ENCODE measurements at places on chromosomes 6 and 20. TPM values are rescaled to one million over a fixed set of nuclear protein-coding genes. Genes with fewer than 3 reads are reported as not detected.

Gene CDH26
- total RNA-seq = 7.9 TPM

Gene NKX2-2
- 1.4 TPM for total RNA-seq

GRCh38 chr6:26311385-26312095 lies 53.5 kb upstream of the BTN3A2 start:
- DNase-seq = peak; percentile 86

DNA sequence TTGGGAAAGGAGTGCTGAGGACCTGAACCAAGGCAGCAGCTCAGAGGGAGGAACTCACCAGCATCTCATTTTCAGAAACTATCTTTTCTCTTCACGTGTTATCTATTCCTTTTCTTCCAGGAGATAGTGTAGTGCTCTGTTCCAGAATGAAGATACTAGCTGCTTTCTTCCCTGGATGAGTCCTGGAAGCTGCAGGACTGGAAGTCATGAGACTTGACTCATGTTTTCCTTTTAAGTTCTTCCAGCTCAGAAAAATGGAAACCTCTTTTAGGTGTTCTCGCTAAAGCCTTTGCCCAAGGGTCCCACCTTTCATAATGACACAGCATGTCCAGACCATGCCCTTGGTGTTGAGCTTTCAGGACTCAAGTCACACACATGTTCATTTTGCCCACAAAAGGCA lies 106.7 kb downstream of the UNC5CL start:
- no peak for DNase-seq

- no peak for DNase-seq
Observed at GRCh38 chr6:137102050-137102848, 57.5 kb upstream of the IL20RA start.

DNA sequence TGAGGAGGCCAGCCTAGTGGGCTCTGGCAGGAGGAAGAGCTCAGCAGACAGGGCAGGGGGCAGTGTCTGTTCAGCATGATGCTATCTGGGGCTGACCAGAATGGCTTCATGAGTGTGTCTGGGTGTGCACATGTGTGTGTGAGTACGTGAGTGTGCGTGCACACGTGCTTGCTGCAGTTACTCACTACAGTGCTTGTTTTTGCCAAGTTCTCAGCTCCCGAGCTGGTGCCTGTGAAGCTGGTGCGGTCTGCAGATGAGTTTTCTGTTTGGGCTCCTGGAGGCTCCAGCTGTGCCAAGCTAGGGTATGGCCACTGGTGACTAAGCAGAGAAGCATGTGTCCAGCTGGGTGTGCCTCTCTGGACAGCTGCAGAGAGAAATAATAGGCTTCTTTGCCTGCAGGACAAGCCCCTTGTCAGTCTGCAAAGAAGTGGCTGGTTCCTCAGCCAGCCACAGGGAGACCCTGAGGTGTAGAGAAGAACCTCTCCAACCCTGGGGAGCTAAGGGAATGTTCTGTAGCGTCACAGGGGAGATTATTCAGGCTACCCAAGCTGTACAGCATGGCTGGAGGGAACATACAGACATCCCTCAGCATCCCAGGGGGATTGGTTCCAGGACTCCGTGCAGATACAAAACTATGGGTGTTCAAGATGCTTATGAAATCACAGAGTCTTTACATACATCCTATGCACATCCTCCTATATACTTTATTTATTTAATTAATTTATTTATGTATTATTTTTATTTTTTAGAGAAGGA lies 40.2 kb upstream of the FAM50B start:
- peak; percentile 86 for DNase-seq

DNA sequence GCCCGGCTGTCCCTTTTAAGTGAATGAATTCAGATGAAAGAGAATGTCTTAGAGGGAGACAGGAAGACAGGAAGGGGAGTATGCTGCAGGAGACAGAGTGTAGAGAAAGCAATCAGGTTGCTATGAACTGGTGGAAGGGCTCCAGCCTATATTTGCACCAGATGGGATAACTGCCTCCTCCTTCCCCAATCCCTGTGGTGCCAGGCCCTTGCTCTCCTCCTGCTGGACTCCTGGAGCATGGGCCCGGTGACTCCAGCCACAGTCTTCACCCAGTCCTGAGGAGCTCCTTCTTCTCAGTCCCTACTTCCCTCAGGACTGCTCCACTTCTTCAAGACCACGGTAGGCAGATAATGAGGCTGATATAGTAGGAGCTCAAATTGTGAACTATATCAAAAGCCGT lies 91.8 kb downstream of the TMEM200A start:
- no peak for DNase-seq

All from umbilical cord (tissue), 2 donors.